ENCODE measurements at places on chromosomes 13 and 19. TPM values are rescaled to one million over a fixed set of nuclear protein-coding genes. Genes with fewer than 3 reads are reported as not detected.

TEX26 gene
- total RNA-seq = not detected

DNA sequence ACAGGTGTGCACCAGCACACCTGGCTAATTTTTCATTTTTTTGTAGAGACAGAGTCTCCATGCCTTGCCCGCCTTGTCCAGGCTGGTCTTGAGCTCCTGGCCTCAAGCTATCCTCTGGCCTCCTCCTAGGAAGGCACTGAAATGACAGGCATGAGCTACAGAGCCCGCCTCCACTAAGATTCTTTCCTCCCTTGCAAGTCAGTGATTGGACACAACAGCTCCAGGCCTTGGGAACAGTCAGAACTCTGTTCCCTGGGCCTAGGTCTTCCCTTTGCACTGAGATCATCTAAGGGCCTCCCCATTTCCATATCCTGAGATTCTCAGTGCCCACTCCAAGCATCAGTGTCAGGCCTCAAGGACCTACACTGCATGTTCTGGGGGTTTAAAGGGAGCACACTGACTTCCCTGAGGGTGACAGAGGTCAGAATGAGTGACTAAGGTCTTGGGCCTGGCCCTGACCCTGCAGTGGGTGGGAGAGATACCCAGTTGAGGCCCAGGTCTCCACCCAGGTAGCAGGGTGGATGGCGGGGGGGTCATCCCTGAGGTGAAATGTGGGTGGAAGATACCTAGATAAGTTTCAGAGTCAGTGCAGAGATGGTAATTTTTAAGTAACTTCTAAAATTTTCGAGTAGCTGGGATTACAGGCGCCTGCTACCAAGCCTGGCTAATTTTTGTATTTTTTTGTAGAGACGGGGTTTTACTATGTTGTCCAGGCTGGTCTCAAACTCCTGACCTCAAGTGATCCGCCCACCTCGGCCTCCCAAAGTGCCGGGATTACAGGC is 17.3 kb upstream of the ERCC1 start:
- DNase-seq = no peak

GRCh38 chr19:7200736-7201135 is 93.5 kb downstream of the INSR start:
- DNase-seq = no peak

- DNase-seq = peak; percentile 69
Measured at GRCh38 chr19:16457195-16457953, 14.4 kb downstream of the EPS15L1 start.

DNA sequence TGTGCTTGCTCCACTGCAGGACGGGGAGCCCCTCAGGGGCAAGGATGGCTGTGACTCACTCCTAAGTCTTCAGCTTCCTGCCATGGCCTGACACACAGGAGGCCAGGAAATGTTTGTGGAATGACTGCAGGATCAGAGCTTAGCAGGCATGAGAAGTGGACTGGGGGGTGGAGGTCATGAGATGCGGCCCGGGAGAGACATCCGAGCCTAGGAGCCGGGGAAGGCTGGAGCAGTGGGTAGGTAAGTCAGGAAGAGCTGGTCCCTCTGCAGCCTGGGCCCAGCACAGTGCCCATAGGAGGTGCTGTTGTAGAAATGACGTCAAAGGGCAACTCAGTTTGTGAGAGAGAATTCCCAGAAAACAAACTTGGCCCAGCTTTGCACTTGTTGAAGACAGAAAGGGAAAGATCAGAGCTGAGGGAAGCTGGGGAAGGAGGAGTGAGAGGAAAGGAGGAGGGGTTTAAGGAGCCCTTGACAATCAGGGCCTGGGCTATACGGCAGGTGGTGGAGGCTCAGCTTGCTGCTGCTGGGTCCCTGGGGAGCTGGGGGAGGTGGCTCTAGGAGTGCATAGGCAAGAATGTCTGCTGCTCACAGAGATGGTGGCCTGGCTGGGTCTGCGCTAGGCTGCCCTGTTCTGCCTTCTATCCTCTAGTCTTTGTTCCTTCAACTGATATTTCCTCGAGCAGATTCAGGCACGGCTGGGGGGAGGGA is 18.5 kb downstream of the POU2F2 start:
- peak; percentile 94 for DNase-seq

DNA sequence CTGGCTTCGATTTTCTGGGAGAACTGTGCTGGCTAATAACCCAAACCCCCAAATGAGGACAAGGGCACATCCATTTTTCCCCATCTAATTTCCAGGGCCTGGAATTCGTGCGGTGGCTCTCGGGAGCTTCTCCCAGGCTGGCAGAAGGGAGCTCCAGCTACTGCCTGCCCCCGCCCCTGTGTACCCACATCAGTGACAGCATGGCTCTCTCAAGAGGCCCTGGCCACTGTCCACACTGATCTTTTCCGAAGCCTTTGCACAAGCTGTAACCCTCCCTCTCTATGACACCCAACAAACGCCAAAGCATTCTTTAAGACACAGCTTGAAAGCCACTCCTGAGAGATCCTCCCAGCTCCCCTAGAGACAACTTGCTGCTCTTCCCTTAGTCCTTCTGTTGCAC is 73.1 kb downstream of the ZIC5 start:
- DNase-seq = no peak

DNA sequence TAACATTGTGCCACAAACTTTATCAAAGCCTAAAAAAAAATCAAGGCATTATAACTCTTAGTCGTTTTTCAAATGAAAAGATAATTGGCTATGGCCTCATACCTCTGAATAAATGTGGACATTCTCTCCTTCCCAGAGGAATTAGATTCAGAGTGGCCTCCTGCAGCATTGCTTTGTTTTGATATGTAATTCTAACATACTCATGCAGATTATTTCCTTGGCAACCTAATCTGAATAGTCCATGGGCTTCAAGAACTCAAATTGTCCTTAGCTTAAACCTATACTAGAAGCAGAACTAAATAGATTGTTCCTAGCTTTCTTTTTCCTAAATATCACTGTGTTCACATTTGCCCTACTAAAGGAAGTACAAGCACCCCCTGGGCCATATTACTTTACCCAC is 1146.9 kb downstream of the OLFM4 start:
- DNase-seq = no peak

DNA sequence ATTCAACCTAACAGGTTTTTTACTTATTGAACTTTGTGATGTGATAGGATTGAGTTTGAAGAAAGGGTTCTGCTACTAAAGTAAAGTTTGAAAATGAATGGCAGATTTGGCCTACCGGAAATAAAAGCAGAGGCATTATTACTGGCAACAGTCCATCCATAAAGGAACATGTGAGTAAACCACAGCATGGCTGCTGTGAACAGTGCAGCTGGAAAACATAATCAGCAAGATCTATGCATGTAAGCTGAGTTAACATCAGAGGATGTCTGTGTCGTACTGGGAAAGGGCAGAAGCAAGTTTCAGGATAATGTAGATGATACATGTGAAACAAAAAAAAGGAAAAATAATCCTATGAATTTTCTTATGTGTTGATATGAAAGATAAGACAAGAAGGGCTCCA is 87.6 kb downstream of the CYSLTR2 start:
- DNase-seq = no peak

DNA sequence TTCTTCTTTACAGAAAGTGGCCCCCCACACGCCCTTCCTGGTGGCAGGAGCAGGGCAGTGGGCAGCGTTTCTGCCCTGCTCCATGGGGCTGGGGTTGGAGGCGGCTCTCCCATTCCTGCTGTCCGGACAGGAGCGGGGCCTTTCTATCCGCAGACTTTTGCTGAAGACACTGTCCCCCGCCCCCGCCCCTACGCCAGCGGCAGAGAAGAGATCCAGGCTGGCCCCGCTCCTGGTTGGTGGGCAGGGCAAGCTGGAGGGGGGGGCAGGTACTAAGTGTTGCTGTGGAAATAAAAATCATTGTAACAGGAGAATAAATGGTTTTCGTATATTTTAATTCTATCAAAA is 81.7 kb downstream of the ZNF429 start:
- DNase-seq = no peak

DNA sequence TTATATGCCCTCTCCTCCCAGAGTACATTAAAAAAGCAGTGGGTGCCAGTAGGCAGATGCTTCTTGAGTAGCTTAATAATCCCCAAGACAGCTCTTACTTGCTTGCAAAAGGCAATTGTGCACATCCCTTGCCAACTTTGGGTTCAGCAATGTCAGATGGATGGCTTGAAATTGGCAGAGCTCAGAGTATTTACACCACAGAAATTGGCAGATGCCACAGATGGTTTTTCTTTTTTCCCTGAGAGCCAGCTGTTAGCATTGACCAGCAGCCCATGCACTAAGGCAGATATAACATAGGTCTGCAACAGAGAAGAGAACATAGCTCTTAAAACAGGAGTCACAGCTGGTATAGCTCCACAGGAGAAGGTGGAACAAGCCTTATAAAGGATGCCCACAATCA is 18.4 kb upstream of the RNASEH2B start:
- DNase-seq = no peak

DNA sequence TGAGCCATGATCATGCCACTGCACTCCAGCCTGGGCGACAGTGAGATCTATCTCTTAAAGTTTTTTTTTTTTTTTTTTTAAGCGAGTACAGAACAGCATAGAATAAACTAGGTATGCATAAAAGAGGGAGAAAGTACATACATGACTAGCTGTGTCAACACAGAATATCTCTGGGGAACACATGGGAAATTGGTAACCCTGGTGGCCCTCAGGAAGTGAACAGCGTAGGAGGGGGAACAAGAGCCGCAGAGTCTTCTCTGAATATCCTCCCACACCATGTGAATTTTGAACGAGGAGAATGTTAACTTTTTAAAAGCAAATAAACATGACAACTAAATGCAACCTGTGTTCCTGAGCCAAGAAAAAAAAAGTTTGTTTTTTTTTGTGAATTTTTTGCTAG is 15.2 kb downstream of the PHLDB3 start:
- no peak for DNase-seq

DNA sequence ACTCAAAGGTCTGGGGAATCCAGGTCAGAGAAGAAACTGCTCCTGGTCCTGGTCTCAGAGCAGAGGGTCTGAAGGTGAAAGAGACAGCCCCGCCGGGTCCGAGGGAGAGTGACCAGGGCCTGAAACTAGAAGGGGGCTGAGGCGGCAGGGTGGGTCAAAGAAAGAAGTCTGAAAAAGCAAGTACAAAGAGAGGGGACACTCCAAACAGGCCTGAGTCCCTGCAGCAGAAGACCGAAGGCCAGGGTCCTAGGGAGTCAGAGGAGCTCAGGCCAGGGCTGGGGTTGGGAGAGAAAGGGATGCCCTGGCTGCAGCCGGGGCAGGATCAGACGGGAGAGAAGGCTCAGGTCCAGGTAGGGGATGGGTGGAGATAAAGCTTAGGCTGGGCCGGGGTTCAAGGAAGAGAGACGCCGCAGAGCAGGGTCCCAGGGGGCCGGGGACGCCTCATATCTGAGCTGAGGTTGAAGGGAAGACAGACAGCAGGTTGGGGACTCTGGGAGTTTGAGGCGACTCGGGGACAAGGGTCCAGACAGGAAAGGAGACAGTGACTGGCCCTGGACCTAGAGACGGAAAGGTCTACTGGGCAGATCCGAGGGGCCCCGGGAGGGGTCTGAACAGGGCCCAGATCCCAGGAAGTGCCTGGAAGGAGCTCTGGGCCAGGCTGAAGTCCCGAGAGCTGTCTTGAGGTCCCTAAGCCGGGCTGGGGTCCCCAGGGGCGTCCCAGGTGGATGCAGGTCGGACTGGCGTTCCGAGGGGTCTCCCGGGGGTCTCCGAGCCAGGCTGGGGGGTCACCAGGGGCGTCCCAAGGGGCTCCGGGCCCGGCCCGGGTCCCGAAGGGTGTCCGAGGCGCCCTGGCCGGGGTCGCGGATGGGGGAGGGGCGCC is 795 bp downstream of the MLLT1 start:
- DNase-seq = no peak

DNA sequence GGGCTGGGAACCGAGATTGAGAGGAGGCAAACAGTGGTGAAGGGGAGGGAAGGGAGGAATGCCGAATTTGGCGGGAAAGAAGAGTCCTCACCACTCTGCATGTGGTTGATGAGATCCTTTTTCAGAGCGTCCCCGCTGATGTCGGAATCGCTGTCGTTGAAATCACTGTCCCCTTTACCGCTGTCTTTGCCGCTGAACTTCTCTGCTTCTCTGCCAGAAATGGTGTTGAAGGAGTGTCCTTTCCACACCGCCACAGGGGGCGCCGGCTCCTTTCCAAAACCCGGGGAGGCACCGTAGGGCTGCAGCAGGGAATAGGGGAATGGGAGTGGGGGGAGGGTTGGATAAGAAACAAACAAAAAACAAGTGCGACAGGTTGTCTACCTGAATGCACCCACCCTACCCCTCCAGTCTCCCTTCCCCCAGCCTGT is 3.1 kb downstream of the PCDH8 start:
- DNase-seq = no peak

GRCh38 chr13:80361883-80362327 is 21.0 kb upstream of the SPRY2 start:
- DNase-seq = no peak

DNA sequence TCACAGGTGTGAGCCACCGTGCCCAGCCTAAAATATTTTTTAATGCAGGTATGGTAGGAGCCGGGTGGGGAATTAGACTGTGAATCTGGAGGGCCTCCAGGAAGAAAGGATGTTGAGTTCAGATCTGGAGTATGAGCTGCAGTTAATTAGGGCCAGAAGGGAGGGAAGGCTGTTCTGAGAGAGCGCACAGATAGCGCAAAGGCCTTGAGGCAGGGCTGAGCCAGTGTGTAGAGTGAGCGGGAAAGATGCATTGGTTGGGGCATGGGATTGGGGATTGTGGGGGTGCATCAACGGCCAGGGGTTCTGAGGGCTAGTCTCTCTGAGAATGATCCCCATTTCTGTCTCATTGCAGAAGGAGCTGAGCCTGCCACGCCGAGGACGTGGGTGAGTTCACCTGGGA is 9.7 kb downstream of the MAST3 start:
- no peak for DNase-seq

DNA sequence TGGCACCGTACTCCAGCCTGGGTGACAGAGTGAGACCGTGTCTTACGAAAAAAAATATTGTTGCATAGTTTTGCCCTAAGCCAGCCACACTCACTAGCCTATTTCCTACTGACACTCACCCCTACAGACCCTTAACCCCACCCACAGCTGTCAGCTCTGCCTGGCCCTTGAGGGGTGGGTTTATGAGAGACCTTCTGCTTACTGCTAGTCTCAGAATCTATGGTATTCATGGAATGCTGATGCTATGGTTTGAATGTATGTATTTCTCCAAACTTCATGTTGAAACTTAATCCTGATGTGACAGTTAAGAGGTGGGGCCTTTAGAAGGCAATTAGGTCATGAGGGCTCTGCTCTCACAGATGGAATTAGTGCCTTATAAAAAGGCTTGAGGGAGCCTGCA is 79.2 kb upstream of the LRCH1 start:
- DNase-seq = no peak

GRCh38 chr19:57068921-57069697 is 50.7 kb upstream of the USP29 start:
- DNase-seq = no peak

All from renal cortical epithelial cell (primary cell).